ENCODE measurements at places on chromosomes 2 and 18.
A peak's percentile ranks its signal among the peaks of the same experiment; 100 is the strongest.

- DNase-seq: no peak
Observed at GRCh38 chr2:241071677-241072111, 30.4 kb downstream of the MTERF4 start.

GRCh38 chr2:135742325-135742757 lies 686 bp downstream of the UBXN4 start:
- DNase-seq: peak; percentile 69

- DNase-seq: peak; percentile 47
Observed at GRCh38 chr18:11553098-11553940, 56.1 kb upstream of the SLC35G4 start.

DNA sequence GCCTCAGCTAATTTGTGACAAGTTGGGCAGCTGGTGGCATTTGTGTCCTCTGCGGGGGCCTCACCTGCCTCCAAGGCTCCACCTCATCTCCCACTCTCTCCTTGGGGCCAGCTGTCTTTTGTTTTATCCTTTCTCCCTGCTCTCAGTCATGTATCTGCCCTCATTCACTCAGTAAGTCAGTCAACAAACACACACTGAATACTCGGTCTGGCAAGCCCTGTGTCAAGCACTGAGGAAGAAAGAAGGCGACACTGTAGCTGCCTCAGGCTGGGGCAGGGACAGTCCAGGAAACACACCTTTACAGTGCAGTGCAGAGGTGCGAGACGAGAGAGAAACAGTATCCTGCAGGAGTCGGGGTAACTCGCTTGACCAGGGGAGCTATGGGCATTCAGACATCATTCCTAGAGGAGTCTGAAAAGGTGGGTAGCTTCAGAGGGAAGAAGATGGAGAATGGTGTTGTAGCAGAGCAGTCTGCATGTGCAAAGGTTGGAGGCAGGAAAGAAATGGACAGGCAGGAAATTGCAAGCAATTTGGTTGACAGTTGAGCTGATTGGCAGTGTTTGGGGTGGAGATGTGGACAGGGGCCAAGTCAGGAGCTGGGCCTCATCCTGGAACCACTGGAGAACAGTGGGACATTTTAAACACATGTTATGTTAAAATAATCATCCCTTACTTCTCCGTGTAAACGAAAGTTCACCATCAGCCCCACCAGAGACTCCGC lies 34.9 kb downstream of the SCTR start:
- no peak for DNase-seq

- DNase-seq: no peak
Observed at GRCh38 chr2:4047961-4048891, 344.9 kb downstream of the DCDC2C start.

- no peak for DNase-seq
Observed at GRCh38 chr18:36348971-36349417, 51.5 kb downstream of the FHOD3 start.

DNA sequence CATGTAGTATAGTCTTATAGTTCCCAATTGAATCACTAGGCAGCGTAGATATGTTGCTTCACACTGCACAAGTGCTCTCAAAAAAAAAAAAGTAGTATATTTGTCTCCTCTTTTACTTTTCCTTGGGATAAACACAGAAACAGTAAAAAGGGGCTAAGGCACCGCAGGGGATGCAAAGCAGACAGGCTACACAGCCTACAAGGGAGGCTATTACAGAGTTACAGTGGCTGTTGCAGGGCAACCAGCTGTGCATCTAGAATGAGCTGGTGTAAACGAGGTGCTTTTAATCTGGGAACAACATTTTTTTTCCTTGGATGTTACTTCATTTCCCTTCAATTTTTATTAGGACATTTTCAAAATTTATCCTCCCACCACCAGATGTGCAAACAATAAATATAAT lies 1934.7 kb upstream of the CELF4 start:
- no peak for DNase-seq

DNA sequence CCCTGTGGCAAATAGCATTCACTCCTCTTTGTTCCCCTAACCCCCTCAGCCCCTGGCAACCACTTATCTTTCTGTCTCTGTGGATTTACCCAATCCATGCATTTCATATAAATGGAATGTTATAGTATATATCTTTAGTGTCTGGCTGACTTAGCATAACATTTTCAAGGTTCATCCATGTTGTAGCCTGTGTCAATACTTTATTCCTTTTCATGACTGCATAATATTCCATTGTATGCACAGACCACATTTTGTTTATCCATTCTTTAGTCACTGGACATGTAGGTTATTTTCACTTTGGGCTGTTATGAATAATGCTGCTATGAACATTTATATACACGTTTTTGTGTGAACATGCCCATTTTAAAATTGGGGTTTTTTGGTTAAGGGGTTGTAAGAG lies 42.8 kb downstream of the TET3 start:
- DNase-seq: no peak

DNA sequence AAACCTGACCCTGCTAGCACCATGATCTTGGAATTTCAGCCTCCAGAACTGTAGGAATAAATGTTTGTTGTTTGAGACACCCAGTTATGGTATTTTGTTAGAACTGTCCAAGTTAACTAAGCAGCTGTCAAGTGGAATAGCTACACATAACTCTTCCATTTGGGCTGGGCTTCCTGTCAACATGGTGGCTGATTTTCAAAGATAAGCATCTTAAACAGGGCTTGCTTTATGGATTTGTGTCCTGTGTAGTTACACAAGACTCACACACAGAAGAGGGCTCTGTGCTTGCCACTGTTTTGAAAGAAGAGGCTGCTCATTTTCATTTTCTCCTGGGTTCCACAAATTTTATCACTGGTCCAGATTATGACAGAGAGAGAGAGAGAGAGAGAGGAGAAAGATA lies 35.7 kb downstream of the GCG start:
- no peak for DNase-seq

GRCh38 chr2:226142463-226142862 lies 657.2 kb downstream of the IRS1 start:
- DNase-seq: no peak

DNA sequence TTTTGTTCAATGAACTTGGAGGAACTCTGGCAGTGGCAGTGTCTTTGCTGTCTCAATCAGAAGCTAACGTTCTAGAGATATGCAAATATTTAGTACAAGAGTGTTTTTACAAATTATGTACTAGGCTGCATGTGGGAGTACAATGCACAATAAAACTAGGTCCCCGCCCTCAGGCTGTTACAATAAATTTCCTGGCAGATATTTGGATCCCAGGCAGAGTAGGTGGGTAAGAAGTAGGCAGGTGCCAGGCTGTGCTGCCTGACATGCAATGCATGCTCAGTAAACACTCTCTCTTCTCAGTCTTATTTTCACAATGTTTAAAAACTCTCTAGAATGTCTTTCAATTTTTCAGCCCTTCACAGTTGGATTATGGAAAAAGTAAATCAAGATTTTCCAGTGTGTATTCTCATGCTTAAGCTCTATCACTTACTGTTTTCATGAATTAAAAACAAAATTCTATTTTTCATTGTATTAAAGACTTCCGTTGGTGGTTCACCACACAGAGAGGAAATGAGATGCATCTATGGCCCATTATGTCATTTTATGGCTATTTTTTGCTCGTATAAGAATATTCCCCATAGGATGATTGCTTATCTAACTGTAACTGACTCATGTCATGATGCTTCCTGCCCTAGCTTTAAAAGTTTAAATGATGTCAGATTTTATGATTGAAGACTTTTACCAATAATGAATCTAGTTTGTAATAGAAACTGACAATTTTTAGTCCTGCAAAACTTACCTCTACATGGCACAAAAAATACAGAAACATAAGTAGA lies 346.1 kb downstream of the RND3 start:
- no peak for DNase-seq

DNA sequence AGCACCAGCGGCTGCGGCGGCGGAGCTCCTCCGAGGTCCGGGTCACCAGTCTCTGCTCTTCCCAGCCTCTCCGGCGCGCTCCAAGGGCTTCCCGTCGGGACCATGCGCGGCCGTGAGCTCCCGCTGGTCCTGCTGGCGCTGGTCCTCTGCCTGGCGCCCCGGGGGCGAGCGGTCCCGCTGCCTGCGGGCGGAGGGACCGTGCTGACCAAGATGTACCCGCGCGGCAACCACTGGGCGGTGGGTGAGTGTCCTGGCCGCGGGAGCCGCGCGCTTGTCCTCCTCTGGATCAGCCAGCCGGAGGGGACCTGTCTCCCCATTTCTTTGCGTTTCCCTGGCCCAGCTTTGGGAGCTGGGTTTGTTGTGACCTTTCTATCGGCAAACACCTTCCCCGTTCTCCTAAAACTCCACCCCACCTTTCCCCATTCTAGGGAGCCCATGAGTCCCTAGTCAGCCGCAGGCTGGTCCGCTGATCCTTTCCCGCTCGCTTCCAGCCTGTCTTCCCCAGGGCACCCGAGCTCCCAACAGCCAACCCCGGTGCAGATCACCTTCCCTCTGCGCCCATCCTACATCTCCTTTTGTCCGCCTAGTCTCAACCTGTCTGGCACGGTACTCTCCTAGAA lies 316 bp downstream of the GRP start:
- DNase-seq: no peak

DNA sequence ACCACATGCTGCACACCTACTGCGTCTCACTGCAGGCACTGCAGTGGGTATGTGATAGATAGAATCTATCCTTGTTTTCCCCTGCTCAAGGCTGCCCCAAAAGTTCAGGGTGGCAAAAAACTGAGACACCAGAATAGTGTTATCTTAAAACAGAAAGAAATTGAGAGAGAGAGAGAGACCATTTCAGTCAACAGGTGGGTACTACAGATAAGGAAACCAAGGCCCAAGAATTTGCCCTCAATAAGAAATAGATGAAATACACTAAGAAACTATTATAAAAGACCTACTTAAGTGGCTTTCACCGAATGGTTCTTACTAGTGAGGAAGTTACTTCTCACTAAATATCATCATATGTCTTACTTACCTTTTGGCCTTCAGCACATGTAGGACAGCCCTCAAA lies 27.9 kb downstream of the EPG5 start:
- DNase-seq: no peak

DNA sequence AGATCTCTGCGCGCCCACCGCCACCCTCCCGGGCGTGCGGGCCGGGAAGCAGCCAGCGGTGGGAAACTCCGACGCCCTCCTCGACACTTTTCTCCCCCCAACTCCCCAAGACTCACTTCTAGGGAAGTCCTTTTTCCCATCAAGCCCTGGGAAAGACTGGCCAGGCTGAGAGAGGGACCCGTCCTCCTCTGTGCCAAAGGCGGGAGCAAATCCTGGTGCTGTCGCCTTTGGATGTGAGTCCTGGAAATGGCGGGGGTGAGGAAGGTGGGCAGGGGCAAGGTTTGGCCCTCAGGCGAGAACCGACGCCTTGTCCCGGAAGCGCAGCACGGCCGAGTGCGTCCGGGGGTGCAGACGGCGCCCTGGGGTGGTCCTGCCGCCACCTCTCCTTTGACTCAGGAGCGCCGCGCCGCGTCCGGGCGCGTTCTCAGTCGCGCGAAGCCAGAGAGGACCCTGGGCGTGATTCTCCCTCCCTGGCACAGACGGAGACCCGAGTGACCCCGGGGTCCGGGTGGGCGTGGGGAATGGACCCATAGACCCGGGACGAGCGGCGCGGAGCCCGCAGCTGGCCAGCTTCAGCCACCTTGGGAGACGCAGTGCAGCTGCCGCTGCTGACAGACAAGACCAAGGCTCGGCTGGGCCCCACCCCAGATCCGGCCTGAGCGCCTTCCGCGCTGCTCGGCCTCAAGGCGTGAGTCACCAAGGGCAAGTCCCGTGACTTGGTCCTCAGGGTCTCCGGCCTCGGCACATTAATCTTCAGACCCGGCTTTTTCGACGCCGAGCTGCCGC lies 3.5 kb upstream of the LBX2 start:
- DNase-seq: peak; percentile 17

DNA sequence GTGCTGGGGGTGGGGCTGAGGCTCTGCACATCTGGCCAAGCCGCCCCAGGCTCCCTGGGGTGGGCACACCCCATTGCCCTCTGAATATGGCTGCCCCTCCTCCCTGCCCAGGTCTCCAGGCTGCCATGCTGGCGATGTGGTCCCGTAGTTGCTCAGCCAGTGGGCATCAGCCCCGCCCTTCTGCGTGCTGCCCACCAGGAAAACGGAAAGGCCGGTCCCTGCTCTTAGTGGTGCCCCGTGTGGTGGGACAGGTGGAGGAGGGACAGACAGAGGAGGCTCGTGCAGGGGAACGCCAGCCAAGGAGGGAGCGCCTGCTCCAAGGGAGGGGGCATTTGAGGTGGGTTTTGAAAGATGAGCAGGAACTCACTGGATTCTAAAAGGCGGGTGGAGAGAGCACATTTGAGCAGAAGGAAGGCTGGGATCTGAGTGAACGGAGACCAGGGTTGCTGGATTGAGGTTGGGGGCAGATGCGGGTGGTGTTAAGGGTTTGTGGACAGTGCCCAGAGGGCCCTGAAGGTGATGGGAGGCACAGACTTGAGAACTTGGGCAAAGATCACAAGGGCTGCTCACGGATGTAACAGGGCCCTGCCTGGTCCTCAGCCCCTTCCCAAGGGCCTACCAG lies 6.7 kb upstream of the B3GNT7 start:
- DNase-seq: no peak

DNA sequence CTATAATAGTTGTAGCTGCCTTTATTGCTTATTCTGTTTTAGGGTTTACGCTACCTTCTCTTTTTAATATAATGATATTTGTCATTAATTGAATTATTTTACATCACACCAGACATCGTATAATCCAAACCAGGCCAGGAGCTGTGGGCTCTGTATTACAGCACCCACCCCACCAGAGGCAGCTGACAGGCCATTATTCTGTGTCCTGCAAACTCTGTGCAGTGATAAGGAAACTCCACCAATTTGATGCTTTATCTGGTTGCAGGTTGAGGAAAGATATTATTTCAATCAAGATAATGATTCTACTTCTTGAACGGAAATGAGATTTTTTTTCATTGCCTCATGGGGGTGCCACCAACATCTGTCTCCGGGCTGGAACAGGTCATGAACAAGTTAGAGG lies 227.3 kb downstream of the ZBTB7C start:
- DNase-seq: no peak

- DNase-seq: no peak
Observed at GRCh38 chr2:216104691-216105090, 4.5 kb upstream of the XRCC5 start.

DNA sequence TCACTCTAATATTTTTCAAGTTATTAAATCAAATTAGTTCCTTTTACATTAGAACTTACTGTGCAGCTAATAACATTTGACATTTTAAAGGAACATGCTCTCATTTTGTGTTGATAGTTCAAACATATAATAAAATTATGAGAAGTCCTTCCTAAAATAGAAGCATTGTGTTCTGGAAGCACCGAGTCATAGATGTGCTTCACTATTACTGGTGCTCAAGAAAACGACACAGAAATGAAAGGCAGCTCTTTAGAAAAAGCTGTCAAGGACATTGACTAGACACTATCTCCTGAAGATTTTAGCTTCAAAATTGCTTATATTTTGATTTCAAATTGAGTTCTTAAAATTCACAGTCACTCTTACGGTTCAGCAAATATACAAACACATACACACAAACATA lies 338.3 kb downstream of the NBAS start:
- no peak for DNase-seq

- no peak for DNase-seq
Observed at GRCh38 chr2:163565192-163565591, 170.6 kb downstream of the FIGN start.

DNA sequence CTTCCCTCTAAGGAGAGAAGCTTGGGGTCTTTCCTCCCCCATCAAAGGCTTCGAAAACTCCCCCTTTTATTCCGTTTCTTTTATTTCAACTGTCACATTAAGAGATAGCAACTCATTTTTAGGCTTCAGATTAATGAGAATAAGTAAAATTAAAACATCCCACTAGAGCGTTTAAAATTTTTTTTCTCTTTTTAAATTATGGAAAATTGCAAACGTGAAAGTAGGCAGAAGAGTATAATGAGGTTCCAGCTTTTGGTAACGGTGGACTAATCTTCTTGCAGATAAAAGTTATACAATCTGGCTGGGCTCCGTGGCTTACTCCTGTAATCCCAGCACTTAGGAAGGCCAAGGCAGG lies 21.9 kb upstream of the RMP24 start:
- no peak for DNase-seq

Data from kidney glomerular epithelial cell (primary cell).